ENCODE measurements at places on chromosomes 5 and 9. TPM values are rescaled to one million over a fixed set of nuclear protein-coding genes. Genes with fewer than 3 reads are reported as not detected.

GRCh38 chr9:104982543-104982942 is 54.6 kb upstream of the ABCA1 start:
- no peak for DNase-seq

DNA sequence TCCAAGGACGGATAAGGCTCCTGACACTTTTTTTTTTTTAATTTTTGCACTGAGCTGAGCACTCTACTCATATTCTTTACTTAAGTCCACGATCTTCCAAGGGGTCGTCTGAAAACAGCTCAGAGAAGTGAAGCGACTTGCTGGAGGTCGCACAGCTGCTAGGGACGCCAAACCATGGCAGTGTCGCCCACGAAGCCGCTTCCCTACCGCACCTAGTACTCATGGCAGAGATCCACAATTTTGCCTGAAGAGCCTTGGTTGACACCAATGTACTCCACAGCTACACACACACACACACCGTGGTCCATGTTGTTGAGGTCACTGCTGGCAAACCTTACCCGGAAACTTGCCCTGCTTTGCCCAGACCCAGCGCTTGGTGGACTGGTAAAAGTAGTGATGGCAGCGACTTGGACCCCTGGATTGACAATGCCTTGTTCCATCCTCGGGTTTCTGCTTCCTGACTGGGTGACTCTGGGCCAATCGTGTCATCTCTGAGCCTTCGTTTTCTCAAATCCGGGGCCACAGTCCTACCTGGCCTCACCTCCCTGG is 521 bp upstream of the SLIT3 start:
- no peak for DNase-seq

- DNase-seq, result no peak
Measured at GRCh38 chr9:85045271-85045670, 375.7 kb downstream of the NTRK2 start.

The SPDL1 gene
- total RNA-seq, result 22.6 TPM

The S100Z gene
- 0.32 TPM for total RNA-seq

The SPATA31D4 gene
- not detected for total RNA-seq

The KCNT1 gene
- total RNA-seq, result 0.09 TPM

DNA sequence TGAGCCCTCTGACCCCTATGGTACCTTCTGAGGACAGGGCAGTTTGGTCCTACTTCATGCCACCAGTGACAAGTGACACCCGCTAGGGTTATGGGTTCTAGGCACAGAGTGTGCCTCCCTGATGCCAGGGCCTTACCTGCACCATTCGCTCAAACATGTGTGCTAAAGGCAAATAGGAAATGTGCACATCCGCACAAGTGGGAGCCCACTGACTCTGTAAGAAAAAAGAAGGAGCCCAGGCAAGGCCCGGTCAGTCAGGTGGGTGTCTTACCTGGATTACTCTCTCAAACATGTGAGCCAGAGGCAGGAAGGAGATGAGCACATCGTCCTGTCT is 29.1 kb upstream of the MEIKIN start:
- DNase-seq, result peak; percentile 17

The KIF24 gene
- 3.9 TPM for total RNA-seq

The WDR36 gene
- 40.1 TPM for total RNA-seq

GRCh38 chr9:135512904-135513303 is 8.3 kb upstream of the LCN1 start:
- no peak for DNase-seq

The CEL gene
- total RNA-seq, result 4.3 TPM

GRCh38 chr9:82423700-82424099 is 435.1 kb downstream of the SPATA31D1 start:
- DNase-seq, result no peak

GRCh38 chr5:66174338-66174737 is 30.2 kb downstream of the SREK1 start:
- no peak for DNase-seq

The FGD3 gene
- 41.9 TPM for total RNA-seq

The SFXN1 gene
- 87.4 TPM for total RNA-seq

The PLEKHG4B gene
- 71.2 TPM for total RNA-seq

DNA sequence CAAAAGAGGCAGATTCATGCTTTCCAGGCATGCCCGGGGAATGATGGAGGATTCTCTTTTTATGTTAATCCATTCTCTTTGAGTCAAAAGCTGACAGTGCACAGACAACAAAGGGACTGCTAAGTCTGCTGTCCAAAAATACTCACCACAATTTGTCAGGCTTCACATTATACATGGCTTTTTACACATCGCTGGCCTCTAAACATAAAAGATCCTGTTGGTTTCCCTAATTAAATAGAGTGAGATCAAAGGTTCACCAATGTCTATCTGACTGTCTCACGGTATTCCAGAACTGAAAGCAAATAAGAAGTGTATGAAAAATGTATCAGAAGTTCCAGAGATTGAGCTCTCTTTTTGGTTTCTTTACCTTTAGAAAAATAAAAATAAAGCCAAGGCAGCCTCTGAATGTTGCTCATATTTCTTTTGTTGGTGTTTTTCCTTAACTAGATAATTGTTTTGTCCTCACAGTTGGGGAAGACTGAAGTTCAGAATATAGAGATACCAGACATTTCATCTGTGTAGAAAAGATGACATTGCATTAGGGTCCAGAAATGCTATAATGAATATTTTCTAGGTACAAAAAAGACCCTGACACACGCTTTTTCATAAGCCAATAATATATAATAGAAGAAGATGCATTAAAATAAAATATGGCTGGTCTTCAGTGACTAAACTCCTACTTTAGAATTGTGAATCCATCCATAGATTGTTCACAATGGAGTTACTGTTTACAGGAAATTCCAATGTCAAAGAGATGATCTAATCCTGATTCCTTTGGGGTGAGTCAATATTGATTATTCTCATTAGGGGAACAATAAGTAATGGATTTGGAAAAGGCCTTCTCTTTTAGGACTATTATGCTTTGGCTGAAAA is 688.2 kb upstream of the CDH6 start:
- no peak for DNase-seq

DNA sequence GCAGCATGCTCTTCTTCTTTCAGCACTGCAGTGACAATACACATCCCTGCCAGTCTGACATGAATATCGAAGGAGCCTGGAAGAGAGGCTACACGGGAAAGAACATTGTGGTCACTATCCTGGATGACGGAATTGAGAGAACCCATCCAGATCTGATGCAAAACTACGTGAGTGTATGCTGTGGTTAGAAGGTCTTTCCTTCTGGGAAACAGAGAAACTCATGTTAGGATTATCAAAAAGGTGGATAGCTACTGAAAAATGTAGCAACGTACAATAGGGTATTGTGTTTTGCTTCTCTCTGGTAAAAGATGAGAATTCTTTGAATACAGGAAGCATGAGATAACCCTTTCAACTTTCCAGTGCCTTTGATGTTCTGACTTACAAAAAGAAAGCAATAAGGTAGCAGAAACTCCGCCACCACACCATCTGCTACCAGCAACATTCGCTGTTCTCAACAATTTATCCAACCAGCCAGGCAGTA is 133.3 kb downstream of the PCSK5 start:
- no peak for DNase-seq

GRCh38 chr5:14870337-14871213 is 1.0 kb downstream of the ANKH start:
- no peak for DNase-seq

DNA sequence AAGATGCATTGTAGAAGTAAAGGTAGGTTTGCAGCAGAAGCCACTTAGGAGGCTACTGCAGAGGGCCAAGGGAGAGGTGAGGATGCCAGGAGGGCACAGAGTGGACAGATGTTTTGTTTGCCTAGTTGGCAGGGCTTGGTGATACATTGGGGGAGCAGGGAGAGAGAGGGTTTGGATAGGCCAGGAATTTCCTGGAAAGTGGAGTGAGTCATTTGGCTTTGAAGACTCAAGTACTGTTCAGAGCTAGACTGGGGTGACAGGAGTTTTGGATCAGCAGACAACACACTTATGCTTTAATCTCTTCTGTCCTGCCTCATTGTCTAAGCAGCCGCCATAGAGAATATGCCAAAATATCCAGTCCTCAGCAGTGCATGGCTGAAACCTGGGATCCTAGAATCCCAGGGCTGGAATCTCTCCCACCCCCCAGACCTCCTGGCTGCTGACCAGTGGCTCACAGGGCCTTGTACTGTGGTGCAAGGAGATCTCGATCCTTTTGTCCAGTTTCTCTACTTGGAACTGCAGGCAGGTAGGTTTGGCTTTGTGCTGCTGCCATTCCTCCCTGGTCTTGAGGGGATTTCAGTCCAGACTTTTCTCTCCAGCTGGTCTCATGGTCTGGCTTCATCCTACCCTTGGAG is 11.0 kb downstream of the TMEM268 start:
- DNase-seq, result no peak

GRCh38 chr5:96083361-96083881 is 121.8 kb upstream of the ELL2 start:
- no peak for DNase-seq

DNA sequence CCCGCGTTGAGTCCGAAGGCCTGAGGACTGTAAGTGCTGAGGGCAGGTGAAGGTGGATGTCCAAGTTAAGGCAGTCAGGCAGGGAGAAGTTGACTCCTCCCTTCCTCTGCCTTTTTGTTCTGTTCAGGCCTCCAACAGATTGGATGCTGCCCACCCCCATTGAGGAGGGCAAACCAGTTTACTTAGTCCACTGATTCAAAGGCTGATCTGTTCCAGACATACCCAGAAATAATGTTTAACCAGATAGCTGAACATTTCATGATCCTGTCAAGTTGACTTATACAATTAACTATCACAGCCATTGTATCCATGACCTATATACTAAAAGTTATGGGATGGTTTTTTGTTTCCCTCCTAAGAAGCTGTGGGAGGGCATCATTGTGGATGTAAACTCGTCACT is 8.3 kb upstream of the TEX48 start:
- DNase-seq, result no peak

DNA sequence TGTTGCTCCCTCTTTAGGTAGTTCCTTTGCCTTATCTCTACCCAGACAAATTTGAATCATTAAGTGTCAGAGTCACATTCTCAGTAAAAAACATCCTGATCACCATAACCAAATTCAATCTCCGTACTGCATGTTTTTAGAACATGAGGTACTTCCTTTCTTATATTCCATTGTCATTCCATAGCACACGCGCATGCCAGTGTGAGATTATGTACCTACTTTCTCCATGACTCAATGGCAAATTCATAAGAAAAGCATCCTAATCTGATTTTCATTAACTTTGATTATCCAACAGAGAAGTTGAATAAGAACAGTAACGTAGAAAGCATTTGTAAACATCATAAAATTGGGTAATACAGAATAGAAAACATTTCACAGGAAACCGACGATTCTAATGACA is 1118.6 kb upstream of the CDH9 start:
- DNase-seq, result no peak

DNA sequence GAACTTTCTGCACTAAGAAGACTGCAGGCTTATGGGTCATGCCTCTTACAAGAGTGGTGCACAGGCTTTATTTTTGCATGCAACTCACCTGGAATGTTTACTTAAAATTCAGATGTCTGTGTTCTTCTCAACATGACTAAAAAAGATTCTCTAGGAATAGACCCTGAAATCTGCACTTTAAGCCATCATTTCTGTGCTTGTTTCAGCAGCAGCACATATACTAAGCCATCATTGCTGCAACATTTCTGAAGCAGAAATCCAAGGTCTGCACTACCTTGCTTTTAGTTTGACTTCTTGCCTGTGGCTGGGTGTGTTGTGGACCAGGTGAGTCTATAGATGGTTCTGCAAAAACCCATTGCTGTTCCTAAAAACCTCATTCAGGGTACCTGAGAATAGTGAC is 156.8 kb downstream of the CEP120 start:
- DNase-seq, result no peak

DNA sequence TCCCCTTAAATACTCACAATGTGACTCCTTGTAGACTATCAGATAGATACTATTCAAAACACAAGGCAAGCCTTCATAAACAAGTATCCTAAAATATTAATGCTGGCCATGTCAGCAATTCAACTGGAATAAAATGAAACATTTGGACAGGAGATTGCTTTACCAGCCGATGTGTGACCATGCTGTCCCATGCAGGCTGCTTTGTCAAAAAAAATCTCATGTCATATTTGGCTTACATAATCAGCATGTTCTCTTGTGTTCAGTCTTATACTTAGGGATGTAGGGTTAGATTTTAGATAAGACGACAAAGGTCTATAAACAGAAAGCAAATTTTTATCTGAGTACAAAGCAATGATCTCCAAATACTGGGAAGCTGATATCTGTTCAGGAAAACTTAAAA is 108.5 kb downstream of the NR6A1 start:
- no peak for DNase-seq

The SLC6A3 gene
- 0.04 TPM for total RNA-seq

GRCh38 chr5:99020698-99021048 is 91.9 kb upstream of the CHD1 start:
- DNase-seq, result no peak

DNA sequence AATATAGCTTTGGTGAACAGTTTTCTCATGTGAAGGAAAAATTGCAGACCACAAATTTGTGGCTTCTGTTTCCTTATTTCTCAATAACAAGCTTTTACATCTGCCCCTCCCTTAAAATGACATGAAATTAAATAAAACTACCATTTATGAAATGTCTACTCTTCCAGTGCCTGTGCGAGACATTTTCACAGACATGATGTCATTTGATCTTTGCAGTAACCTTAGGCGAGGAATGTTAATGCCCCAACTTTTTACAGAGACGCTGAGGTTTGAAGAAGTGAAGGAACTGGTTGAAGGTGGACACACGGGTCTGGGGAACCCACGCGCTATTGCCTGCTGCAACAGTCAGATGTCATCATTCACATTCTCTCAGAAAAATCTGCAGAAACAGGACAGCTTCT is 61.5 kb downstream of the OSTF1 start:
- no peak for DNase-seq

The SPAAR gene
- total RNA-seq, result 0.14 TPM

GRCh38 chr9:113183956-113184488 is 33.2 kb downstream of the SLC31A2 start:
- no peak for DNase-seq

Measured in mesothelial cell of epicardium (in vitro differentiated cells).